ENCODE measurements at places on chromosomes 5 and 9.
A peak's percentile ranks its signal among the peaks of the same experiment; 100 is the strongest.

DNA sequence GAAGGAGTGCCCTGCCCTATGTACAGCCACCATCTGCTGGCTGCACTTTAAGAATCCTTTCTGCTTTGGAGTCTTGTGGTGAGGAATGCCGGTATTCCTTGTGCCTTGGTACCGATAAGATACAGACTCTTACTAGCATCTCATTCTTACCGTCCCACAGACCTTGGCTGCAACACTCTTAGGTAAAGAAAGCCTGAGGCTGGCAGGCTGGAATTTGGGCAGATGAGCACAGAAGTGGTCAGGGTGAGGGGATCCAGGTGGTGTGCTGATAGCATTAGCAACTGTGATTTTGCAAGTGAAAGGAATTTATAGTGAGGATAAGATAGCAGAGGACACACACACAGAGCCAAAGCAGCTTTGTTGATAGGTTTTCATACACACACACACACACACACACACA lies 198.1 kb downstream of the ENC1 start:
- no peak for DNase-seq

DNA sequence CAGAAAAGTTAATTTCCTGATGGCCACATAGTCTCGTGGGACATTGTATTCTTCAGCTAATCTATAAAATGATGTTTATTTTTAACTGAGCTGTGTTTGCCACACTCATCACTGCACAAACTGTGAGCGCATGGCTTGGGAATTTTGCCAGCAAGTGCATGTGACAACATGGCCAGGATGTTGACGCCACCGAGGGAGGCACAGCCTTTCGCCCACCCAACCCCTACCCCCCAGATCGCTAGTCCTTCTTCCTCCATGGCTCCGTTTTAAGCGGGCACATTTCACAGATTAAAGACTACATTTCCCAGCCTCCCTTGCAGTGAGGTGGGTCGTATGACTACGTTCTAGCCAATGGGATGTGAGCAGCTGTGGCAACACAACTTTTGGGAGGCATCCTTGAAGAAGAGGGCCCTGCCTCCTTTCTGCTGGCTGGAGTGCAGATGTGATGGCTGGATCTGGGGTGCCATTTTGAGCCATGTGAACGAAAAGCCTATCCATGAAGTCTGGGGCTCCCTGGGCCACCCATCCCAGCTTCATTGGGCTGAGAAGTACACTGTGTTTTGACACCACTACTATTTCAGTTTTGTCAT lies 7.9 kb downstream of the NRARP start:
- DNase-seq = no peak

DNA sequence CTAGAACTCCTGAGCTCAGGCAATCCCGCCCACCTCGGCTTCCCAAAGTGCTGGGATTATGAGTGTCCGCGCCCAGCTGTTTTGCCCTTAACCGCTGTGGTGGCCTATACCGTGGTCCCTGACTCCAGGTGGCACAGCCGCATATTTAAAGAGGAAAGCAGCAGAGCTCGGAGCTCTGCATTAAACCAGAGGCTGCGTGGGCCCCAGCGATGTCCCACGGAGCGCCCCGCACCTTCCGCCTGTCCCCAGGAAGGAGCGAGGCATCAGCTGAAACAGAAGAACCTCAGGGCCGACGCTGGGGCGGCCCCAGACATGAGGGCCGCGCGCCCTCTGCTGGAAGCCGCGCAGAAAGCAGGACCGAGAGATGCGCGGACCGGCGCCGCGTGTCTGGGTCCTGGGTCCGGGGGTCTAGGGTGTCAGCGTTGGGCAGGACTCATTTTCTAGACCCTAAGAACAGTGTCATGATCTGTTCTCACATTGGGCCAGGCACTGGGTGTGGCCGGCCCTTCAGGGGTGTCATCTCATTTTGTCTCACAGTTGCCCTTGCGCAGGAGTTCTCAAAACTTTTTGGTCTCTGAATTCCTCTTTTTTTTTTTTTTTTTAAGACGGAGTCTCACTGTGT lies 37.7 kb downstream of the LAMC3 start:
- peak; percentile 32 for DNase-seq

DNA sequence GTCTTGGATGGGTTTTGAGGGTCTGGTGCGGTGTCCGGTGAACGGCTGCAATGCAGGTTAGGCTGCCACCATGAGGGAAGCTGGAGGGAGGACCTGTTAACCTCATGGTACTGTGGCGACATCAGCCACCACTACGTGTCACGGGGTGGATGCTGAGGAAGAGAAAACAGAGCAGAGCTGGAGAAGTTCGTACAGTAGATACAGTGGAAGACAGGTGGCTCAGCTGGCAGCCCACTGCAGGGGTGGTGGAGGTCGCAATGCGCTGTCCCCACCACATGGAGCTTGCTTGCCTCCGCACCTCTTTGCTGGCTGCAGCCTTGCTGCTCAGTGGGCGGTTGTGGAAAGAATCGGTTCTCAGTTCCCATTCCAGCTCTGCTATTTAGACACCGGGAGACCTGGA lies 2.8 kb downstream of the DCANP1 start:
- no peak for DNase-seq

- no peak for DNase-seq
Measured at GRCh38 chr5:41955432-41956024, 30.4 kb downstream of the FBXO4 start.

- no peak for DNase-seq
Measured at GRCh38 chr9:122191584-122191983, 31.9 kb downstream of the MORN5 start.

DNA sequence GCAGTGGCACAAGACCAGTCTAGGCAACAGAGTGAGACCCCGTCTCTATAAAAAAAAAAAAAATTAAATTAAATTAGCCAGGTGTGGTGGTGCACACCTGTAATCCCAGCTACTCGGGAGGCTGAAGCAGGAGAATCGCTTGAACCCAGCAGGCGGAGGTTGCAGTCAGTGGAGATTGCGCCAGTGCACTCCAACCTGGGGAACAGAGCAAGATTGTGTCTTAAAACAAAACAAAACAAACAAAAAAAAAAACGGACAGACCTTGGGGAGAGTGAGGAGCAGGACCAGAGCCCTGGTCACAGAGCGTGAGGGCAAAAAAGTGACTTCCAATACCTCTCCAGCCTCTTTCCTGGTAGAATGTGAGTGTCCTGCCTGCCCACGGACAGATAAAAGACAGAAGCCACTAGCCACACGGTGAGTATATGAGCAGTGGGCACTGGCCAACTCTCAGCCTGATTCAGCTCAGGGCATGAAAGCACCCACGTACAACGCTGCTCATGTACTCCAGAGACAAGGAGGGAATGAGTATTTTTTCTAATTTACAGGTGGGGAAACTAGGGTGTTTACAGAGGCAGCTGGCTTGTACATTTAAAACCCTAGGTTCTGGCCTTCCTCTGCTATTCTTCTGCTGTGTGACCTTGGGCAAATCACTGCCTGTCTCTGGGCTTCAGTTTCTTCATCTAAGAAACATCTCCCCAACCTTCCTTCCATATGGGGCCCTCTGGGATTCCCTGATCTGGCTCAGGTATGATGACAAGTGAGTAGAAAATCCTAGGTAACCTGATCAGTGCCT lies 1.8 kb downstream of the OLFML2A start:
- DNase-seq = no peak

GRCh38 chr9:131875828-131876485 lies 136.1 kb upstream of the RAPGEF1 start:
- DNase-seq = no peak

GRCh38 chr5:143432658-143433239 lies 29.3 kb upstream of the NR3C1 start:
- no peak for DNase-seq

DNA sequence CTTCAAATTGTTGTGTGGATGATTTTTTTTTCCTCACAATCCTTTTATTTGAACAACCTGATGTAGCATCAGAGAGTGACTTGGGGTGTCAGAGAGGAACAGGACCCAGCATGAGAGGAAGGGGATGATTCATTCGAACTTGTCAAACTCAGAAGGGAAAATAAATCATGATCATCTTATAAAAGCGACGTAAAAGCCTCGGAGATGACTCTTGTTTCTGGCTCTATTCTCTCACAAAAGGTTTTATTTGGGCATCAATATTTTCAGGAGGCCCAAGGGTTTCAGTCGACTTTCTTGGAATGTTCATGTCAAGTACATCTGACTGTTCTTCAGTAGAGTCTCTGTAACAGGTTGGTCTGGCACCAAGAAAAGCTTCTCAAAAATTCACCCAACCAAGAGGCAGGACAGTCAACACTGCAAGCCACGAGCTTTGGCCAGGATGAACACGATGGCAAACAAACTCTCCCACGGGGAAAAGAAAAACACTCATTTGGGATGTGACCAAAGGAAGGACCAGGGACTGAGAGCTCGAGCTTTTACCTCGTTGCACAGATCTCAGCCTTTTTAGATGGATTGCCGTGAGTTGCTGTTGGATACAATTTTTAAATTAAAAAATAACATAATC lies 55.1 kb downstream of the ANKH start:
- DNase-seq = no peak

GRCh38 chr5:59694411-59694810 lies 199.1 kb downstream of the PDE4D start:
- DNase-seq = no peak

GRCh38 chr9:121727295-121728020 lies 76.0 kb downstream of the DAB2IP start:
- DNase-seq = no peak

GRCh38 chr5:155728146-155728856 lies 598.7 kb upstream of the SGCD start:
- DNase-seq = peak; percentile 48

- DNase-seq = no peak
Measured at GRCh38 chr5:82295959-82296531, 17.9 kb upstream of the RPS23 start.

GRCh38 chr9:114902786-114903524 lies 27.4 kb downstream of the TNFSF8 start:
- no peak for DNase-seq

DNA sequence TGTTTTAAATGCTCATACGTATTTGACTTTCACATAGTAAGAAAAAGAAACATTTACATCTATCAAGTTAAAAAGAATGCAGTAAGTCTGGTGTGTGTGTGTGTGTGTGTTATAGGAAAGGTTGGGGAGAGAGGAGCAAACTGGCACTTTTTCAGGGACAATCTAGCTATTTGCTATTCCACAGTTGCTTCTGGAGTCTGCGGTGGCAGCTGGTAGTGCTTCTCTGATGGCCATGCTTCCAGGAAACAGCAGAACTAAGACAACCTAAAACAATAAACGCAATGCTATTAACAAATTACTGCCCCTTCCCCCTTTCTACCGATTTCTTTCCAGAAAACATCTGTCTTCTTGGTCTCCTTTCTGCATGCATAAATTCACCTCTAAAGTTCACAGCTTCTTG lies 70.0 kb upstream of the CDH10 start:
- DNase-seq = no peak

- DNase-seq = no peak
Measured at GRCh38 chr5:72133212-72133990, 26.1 kb downstream of the MAP1B start.

DNA sequence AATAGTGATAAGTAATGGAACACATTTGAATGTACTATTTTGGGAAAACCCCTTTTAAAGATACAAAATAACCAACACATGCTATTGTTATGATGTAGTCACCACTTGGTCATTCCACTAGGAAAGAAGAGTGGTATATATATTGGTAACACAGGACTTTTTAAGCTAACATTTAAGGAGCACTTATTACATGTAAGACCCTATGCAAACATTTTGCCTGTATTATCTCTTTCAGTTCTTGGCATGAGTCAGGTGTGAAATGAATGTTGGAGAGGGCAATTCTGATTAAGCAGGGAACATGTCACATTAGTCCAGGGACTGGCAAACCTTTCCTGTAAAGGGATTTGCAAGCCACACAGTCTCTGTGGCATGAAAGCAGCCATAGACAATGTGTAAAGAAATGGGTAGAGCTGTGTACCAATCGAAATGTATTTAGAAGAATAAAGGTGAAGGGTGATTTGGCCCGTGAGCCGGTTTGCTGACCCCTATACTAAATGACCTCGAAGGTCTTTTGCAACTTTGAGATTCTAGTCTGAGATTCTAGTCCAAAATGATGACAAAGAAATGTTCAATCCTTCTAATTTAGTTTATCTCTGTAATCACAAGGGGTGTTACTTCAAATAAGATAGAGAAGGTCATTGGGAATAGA lies 15.3 kb downstream of the ABLIM3 start:
- DNase-seq = no peak

- DNase-seq = no peak
Measured at GRCh38 chr9:108117795-108118194, 628.2 kb upstream of the KLF4 start.

- DNase-seq = no peak
Measured at GRCh38 chr5:38099205-38100168, 158.9 kb upstream of the EGFLAM start.

- DNase-seq = no peak
Measured at GRCh38 chr5:169152453-169152852, 148.5 kb downstream of the SLIT3 start.

- DNase-seq = peak; percentile 33
Measured at GRCh38 chr5:93580063-93580926, 724 bp downstream of the NR2F1-AS1 start.

- DNase-seq = no peak
Measured at GRCh38 chr5:128441165-128441564, 96.9 kb downstream of the FBN2 start.

- no peak for DNase-seq
Measured at GRCh38 chr9:93500571-93501298, 47.4 kb upstream of the FAM120AOS start.

DNA sequence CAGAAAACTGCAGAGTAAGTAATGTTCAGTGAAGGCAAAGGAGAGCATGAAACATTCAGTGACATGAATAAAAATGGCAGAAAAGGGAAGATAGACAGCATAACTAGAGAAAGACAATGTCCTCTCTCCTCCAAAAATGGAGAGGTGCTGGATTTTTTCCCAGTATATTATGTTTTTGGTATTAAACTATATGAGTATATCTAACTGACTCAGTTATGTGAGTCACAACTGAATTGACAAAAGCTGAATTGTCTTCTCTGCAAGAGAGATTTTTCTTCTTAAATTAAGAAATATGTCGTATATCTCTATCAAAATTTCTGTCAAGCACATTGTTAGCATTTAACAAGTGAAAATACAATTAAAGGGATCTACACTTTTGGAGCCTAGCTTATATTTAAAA lies 375.1 kb downstream of the CHSY3 start:
- DNase-seq = no peak

- DNase-seq = no peak
Measured at GRCh38 chr5:149793256-149793550, 63.1 kb downstream of the PPARGC1B start.

GRCh38 chr9:90946982-90947381 lies 145.4 kb downstream of the SYK start:
- DNase-seq = no peak

DNA sequence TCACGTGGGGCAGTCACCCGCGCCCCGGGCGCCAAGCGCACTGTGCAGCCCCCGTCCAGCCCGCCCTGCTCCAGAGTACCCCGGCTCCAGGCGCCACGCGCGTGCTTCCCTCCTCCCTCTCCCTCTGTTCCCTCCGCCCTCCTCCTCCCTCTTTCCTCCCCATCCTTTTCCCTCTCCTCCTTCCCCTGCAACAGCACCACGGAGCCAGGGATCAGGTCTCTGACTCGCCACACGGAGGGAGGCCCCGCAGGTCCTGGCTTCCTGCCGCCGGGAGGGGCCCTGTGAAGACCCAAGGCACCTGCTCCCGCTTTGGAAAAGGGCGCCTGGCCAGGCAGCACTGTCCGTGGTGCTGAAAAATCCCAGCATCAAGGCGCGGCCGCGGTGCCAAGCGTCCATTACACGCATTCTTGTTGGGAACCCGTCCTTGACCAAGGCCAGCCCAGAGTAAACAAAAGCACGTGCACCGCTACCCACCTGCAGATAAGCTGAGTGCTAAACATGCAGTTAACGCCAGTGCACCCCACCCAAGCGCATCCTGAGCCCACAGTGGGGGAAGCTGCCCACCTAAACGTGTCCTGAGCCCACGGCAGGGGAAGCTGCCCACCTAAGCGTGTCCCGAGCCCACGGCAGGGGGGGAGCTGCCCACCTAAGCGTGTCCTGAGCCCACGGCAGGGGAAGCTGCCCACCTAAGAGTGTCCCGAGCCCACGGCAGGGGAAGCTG lies 21.7 kb downstream of the SLC6A18 start:
- no peak for DNase-seq
